ENCODE measurements at places on chromosomes 12 and 14.

DNA sequence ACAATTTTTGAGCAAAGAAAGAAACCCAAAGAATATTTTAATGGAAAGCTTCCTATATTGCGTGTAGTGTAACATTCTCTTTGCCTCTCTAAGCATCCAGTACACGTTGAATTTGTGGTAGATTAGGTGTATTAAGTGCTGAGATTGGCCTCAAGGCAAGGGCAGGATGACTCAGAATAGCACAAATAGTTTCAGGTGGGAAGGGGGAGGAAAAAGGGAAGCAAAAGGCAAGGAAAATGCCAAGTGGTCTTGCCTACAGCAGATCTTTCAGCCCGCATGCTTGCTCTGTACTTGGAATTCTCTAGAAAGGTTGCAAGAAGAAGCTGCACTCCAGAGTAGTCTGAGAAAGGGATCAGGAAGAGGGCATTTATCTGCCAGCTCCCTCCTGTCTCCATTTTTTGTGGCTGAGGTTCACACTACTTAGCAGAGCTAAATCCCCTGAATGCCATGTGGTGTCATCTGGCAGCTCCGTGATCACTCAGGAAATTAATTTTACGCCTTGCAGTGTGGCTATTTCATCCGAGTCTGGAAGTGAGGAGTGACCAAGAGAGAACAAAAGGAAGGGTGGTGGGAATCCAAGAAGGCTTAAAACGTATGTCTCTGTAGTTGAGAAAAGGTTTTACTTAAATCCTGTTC lies 28.5 kb downstream of the CDKN1B start:
- no peak for DNase-seq

- DNase-seq: no peak
These were observed 7.9 kb upstream of the MAPK1IP1L start for GRCh38 chr14:55043528-55043927.

DNA sequence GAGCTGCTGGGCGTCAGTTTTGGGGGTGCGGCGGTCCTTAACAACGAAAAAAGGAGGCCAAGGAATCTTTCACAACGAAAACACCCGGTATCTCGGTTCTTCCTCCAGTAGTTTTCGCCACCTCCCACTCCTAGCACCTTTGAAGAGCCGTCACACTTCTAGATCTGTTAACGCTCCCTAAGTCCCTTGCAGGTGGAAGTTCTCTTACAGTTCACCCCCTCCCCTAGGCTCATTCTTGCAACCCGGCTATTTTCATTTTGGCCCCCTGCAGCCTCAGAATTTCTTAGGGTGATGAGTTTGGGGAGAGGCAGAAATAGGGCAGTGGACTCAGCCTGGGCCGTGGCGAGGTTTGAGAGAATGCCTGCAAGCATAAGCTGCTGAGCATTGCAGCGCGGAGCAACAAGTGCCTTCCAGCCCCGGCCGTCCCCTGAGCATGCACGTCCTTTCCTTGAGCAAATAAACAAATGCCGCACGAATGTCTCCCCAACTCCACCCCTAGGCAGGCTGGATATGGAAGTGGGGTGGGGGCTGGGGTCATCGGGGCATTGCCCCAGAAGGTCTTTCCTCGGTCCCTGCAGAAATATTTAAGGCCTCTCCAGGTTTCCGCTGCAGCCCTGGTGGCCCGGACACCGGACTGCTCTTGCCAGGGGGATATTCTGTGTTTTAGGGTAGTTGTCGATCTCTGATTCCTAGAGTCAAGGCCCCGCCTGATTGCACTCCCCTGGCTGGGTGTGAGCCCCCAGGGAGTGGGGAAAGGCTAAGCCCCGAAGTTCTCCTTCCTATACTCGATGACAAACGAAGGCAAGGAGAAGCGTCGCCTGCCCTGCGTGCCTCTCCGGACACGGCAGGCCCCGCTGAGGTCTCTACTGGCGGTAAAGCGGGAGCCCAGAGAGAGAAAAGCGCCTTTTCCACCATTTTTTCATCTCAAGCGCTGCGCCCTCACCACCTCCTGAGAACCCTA lies 1.6 kb downstream of the RFX4 start:
- DNase-seq: no peak

DNA sequence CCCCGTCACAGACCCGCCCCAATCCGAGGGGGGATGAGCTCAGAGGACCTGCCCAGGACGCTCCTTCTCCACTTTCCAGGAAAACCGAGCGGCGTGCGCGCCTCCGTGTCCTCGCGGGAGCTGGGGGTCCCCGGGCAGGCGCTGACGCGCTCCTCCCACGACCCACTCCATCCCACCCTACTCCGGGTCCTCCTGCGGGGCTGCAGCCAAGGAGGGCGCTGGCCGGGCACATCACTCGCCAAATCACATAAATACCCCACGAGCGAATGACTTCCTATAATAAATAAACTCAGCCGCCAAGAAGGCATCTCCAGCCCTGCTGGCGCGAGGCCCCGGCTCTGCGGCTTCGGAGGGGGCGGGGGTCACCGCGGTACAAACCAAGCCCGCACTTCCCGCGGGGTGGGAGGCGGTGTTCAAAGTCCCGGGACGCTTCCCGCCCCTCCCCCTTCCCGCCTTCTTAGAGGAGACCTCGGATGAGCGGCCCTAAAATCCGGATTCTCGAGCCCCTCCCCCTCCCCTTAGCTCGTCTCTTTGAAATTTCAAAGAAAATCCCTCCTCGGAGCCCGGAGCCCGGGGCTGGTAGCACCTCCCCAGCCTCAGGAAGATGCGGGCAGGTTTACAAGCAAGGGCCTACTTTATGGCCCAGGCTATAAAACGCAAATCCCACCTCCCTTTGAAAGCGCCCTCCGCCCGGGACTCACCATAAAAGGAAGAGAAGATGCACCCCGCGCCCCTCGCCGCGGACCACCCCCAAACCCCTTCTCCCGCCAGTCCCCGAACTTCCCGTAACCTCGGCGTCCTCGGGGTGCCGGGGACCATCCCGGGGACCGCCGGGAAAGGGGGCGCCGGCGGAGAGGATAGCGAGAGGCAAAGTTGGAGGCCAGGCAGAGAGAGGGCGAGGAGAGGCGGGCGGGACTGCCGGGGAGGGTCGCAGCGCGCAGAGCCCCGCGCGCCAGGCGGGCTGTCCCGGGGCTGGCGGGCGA lies 712 bp upstream of the FZD10 start:
- DNase-seq: no peak

GRCh38 chr14:26917086-26917485 lies 319.3 kb upstream of the NOVA1 start:
- DNase-seq: peak; percentile 62

DNA sequence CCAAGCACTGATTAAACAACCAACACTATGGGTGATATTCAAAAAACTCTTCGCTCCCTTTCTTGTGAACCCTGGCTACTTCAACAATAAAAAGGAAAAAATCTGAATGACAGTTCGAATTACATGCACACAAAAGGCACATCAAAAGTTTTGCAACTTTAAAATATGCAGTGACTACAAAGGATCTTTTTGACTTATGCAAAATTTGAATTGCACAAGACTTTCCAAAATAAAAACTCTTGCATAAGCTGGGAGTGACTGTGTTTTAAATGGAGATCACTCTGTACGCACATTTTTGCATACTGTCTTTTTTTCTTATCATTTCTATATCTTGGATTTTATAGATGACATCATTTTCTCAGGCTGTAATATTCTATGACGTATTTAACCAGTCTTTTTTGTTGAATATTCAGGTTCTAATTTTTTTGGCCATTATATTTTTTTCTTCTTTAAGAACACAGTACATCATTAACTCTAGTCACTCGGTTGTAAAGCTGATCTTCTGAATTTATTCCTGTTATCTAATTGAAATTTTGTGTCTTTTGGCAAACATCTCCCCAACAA lies 667.6 kb upstream of the TBX3 start:
- DNase-seq: peak; percentile 76

DNA sequence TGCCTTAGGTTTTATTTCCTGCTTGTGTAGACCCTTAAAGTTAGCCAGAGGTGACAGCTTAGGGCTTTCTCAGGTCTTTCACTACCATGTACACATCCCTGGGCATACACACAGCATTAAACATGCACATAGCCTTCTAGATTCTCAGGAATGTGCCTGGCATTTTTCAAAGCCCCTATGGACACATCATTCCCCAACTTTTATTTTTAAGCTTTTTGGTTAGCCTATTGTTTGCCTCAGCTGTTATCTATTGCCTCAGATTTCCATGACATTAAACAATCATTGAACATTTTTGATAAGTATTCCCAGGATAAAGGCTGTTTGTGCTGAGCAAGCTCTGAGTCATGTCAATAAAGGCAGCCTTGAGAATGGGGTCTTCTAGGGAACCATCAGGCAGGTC lies 15.1 kb upstream of the PPM1A start:
- DNase-seq: no peak

- DNase-seq: no peak
These were observed 537.4 kb downstream of the PRKD1 start for GRCh38 chr14:29390081-29390832.

DNA sequence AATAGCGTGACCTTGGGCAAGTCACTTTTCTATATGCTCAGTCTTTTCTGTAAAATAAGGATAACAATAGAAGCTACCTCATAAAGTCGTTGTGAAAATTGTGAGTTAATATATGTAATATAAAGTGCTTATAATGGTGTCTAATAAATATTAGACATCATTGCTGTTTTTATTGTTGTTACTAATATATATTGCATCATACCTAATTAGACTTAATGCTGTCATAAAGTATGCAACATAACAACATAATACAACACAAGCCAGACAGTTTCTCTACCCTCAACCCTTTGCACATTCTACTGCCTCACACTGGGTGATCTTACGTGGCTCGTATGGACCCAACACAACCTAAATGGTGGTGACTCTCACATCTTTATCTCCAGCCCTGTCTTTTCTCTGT lies 136.9 kb downstream of the KICS2 start:
- no peak for DNase-seq

GRCh38 chr14:55448141-55448614 lies 7.8 kb upstream of the TBPL2 start:
- DNase-seq: peak; percentile 87

DNA sequence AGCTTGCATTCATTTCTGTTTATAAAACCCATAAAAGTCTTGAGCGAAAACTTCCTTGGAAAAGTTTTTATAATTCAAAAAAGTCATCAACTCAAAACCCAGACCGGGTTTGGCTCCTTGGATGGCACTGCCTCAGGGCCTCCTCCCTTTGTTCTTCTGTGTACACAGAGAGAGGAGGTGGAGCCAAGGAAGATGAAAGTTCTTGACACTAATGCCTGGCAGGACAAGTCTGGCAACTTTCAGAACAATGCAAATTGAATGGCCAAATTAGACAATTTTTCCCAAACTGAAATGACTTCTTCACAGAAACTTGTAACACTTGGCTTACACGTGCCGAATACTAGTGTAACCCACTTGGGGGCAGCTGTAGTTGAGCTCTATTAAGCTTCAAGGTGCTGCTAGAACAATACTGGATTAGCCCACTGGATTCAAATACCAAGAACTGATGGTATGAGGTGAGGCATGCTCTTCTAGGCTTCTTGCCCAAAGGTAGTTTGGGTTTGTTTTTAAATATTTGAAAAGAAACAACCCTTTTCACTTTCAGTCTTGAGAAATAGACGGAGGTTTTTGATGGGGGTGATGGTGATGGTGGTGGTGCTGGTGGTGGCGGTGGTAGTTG lies 86.6 kb upstream of the FRMD6 start:
- DNase-seq: no peak

DNA sequence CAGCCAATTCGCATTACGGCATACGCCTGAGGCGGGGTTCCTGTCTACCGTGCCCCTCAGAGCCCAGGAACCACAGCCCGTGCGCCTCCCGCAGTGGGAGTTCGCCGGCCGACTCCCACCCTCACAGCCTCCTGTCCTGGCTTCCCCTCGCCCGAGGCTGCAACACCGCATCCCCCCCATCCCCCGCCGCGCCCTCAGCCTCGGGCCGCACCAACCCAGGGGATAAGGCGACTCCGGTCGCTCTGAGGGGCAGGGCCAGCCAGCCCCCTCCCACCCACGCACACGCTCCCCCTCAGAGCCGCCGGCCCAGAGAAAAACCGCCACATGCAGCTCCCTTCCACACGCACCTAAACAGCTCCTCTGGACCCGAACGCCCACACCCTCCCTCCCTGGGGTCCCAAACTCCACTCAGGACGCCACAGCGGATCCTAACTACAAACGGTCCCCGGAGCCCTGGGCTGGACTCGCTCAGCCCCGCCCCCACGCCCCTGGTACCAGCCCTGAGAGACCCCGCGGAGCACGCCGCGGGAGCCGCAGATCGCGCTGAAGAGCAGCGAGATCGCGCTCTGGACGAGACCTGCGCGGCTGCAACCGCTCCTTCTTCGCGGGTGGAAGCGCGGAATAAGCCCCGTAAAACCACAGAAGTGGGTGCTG lies at the start of gene C14orf39:
C14orf39 (minus strand) TSS at position 466 of the 654 bp plus-strand sequence. CDS start 985 bp downstream, outside the sequence.
- no peak for DNase-seq

DNA sequence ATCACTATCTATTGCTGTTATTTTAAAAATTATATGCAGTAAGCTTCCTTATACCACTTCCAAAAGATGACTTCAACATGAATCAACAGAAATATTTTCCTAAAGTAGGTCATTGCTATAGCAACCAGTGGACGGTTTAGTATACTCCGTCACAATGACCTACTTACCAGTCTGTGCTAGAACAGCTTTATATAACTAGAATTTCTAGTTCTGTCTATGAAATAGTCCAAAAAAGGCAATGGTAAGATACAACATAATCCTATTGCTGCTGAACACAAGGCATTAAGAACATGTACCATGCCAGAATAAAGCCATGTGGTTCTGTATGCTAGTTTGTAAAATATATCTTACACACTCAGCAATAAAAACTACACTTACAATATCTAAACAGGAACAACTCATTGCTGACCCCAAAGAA lies 40.7 kb upstream of the MTERF2 start:
- DNase-seq: peak; percentile 92

- no peak for DNase-seq
These were observed 448.1 kb downstream of the ADAMTS20 start for GRCh38 chr12:43103866-43104265.

- peak; percentile 53 for DNase-seq
These were observed 100.5 kb downstream of the LRRC74A start for GRCh38 chr14:76926521-76927251.

DNA sequence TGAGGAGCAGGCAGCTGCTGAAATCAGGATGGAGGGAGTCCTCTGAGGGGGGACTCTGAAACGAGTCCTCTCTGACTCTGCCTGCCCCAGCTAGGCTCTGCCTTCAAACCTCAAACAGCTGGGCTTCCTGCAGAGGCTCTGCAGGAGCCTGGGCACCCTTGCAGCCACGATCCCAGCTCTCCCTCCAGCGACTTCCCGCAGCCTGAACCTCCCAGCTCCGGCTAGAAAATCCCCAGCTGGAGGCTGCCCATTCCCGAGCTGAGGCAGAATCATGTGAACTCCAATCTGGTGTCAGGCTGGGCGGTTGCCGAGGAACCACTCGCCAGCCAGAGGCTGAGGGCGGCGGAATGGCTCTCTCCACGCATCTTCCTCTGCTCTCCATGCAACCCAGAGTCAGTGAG lies at the start of gene GPR68:
GPR68 (minus strand) TSS at position 204 of the 401 bp plus-strand sequence. CDS start 9,654 bp downstream, outside the sequence.
- peak; percentile 56 for DNase-seq

GRCh38 chr12:100967189-100967588 lies 172.6 kb downstream of the ANO4 start:
- DNase-seq: no peak

GRCh38 chr14:41313196-41313595 lies 293.5 kb upstream of the LRFN5 start:
- no peak for DNase-seq

DNA sequence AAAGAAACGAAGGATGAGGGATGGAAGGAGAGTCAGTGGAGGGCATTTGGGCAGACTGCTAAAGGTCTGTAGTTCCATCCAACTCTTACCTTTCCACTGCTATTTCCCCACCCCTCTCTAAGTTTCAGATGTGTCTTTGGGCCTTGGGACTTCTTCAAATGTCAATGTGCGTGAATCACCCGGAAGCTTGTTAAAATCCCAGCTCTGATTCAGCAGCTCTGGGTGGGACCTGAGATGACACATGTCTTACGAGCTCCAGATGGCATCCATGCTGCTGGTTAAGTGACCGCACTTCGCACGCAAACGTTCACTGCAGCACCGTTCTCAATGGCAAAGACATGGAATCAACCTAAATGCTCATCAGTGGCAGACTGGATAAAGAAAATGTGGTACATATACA lies 309.9 kb downstream of the VRK1 start:
- DNase-seq: peak; percentile 17
